ENCODE measurements at places on chromosomes 13 and 19.

DNA sequence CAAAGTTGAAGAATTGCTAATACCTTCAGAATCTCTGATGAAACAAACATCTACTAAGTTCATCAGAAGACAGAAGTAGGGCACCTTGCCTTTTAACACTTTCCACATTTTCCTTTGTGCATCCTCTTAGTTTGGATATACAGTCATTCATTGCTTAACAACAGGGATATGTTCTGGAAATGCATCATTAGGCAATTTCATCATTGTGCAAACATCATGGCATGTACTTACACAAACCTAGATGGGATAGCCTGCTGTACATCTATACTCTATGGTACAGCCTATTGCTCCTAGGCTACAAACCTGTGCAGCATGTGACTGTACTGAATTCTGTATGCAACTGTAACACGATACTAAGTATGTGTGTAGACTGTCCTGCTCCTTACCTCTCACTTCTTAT, 169.8 kb downstream of the SUCLA2 start:
- no peak for DNase-seq

- no peak for DNase-seq
Measured at GRCh38 chr19:7921302-7921966, 1.3 kb downstream of the SNAPC2 start.

GRCh38 chr19:4566402-4567051, 7.0 kb upstream of the SEMA6B start:
- DNase-seq: no peak

DNA sequence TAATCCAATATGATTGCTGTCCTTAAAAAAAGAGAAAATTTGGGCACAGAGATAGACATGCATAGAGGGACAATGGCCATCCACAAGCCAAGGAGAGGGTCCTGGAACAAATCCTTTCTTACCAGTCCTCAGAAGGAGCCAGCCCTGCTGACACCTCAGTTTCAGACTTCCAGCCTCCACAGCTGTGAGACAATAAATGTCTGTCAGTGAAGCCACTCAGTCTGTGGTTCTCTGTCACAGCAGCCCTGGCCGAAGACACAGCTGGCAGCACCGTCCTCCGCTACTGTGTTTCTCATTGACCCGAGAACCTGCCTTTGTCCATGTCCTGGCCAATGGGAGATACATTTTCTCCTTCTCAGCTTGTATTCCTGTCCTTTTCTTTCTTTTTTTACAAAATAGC, 207.9 kb downstream of the TM9SF2 start:
- no peak for DNase-seq

GRCh38 chr13:74865656-74866055, 616.3 kb downstream of the TBC1D4 start:
- DNase-seq: no peak

DNA sequence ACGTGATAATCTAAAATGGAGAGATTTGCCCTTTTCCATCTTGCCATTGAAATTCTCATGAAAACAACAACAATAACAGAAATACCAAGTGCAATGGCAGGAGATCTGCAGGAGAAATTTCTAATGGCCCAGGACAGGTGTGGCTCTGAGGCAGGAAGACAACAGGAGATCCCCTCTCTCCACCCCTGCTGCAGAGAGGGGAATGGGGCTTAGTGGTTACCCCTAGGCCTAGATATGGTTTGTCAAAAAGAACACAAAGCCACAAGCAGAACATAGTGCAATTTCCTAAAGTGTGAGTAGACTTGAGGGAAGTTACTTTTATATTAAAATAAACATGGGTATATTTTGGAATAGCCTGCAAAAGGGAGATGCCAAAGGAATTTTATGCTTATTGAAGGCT, 369.5 kb downstream of the KCNRG start:
- DNase-seq: no peak

GRCh38 chr19:46926170-46927071, 65.6 kb downstream of the ARHGAP35 start:
- DNase-seq: no peak

DNA sequence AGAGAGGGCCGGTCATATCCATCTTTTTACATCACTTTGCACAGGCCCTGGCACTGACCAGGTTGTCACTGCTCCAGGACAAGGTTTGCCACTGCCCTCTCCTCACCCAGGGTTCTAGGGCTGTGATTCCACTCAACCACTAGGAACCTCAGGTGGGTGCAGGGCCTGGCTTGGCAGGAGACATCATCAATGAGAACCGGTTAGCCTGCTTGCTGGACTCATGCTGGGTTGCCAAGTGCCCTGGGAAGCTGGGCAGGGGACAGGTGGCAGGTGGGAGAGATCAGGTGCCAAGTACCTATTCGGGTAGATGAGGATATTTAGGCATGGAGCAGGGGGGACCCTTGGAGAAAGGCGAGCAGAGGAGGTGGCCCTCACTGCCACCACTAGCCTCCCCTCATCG, 4.2 kb upstream of the CERS4 start:
- DNase-seq: peak; percentile 86

DNA sequence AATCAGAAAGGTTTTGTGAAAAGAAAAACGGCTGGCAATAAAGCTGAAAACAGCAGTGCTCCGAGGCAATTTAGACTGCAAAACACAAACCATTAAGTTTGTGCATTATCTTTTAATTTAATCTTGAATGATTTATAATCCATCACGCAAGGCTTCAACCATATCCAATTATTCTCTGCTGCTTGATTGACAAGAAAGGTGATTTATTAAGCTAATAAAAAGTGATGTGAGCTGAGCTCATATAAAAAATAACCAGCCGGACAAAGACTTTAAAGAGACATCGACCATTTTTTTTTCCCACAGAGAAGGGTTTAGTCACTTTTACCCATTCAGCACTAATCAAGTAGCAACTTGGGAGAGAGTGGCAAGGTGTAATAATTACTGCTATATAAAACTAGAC, 33.6 kb downstream of the TSHZ3 start:
- no peak for DNase-seq

DNA sequence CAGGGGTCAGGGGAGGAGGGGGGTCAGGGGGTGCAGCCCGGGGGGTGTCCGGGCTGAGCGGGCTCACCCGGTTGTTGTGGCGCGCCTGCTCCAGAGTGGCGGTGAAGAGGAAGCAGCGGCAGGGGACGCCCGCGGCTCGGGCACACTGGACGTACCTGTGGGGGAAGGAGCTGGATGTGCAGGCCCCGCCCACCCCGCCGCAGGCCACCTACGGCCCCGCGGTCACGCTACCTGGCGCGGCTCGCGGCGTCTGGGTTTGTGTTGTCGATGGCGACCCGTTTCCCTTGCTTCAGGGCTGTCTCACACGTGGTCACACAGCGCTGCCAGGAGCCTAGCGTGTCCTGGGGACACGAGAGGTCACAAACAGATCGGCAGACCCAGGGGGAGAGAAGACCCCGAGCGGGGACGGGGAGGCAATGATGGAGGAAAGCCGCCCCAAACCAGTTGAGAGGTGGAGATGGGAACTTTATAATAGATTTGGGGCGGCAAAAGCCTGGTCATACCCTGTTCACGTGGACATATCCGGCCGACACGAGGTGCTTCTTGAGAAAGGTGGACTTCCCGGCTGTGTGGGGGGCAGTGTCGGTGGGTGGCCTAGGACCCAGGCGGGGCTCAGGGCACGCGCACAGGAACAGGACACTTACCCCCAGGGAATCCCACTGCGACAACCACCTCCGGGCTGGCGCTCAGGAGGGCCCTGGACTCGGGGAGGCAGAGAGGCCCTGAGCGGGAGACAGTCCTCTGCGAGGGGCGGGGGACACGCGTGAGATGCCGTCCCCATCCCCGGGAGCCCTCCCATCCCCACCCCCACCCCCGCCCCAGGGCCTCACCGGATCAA, 5.6 kb downstream of the PNKP start:
- DNase-seq: no peak

- DNase-seq: no peak
Measured at GRCh38 chr13:36979361-36980050, 19.6 kb downstream of the ALG5 start.

DNA sequence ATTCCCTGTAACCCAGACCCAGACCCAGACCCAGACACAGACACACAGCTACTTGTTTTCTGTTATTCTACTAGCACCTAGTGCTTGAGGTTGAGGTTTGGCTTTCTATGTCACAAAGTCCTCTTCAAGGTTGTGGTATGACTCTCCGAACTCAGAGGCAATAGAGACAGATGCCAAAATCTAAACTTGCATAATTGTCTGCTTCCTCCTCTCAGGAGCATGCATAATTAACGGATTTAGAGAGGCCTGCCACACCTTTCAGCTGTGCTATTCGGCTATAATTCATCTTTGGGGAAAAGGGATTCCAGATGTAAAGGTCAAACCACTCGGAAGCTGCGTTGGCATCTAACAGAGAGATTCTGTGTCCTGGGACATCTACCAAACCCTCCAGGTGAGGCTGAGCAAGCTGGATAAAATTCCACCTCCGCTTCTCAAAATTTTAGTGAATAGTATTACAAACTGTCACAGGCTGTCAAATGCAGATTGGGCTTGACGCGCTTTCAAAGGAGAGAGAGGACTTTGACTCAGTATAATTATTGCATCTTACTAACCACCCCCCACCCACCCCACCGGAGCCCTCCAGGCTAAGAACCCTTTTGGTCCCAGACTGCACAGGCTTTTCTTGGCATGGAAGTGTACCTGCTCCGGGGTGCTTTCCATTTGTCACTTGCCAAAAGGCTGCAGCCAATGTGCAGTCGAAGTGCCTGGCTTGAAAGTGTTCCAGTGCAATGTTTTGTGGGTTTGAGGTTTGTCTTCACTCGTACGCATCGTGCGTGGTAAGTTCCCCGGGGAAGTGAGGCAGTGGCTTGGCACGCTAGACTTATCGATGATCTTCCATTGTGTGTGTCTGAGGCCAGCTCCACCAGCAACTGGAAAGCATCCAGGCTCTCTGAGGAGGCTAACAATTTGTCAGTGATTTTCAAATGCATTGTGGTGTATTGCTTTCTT, 194.1 kb downstream of the TDRD3 start:
- DNase-seq: no peak

DNA sequence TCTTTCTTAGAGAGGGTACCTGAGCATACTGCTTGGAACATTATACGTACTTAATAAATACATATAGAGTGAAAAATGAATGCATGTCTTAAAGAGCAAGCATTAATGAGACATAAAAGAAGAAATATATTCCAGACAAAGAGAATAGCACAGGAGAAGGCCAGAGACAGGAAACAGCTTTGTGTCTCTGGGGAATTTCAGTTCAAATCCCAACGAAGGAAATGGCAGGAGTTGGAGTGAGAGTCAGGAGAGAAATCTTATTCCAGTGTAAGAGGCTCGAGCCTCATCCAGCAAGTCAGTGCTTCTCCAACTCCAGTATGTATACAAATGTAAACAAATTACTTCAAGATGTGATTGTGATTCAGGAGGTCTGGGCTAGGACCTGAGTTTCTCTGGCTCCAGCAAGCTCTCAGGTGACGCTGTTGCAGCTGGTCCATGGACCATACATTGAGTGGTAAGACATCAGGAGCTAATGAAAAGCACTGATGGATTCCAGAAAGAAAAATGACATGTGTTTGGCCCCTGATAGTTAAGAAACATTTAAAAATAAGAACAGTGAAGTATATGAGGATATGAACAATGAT, 108.2 kb downstream of the RAP2A start:
- DNase-seq: no peak

DNA sequence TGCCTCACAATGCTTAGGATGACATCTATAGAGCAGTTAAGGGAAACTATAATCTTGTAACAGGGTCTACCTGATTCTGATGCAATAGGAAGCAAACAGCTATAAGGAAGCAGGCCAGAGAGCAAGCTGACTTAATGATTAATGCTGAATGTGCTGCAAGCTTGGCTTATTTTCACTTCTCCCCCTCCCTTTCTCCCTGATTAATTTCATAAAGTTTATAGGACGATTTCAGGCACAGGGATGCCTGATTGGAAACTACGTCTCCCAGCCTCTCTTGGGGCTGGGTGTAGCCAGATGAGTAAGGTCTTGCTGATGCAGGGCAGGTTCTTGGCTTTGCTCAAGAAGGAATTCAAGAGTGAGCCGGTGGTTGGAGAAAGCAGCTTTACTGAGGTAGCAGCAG, 82.8 kb upstream of the MRI1 start:
- no peak for DNase-seq

DNA sequence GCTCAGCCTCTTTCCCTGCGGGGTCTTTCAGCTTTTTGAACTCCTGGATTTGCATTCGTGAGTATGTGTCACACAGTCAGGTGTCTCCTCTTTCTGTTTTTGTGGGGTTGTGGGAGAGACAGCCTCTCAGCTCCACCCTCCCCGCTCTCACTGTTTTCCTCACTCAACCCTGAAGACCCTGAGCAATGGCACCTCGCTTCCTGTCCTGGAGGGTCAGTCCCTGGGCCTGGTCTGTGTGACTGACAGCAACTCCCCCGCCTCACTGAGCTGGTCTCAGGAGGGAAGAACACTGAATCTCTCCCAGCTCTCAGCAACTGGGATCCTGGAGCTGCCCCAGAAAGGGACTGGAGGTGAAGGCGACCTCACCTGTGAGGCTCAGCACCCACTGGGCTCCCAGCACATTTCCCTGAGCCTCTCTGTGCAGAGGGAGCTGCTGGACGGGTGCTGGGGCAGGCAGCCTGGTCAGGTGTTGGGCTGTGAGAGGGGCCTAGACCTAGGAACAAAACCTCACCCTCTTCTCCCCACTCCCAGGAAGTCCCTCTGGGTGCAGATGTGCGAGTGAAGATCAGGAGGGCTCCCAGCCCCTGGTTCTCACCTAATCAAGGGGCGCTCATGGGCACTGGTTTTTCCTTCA, 4.2 kb upstream of the SIGLEC7 start:
- DNase-seq: no peak

- DNase-seq: no peak
Measured at GRCh38 chr19:44552324-44552723, 22.8 kb upstream of the CEACAM20 start.

DNA sequence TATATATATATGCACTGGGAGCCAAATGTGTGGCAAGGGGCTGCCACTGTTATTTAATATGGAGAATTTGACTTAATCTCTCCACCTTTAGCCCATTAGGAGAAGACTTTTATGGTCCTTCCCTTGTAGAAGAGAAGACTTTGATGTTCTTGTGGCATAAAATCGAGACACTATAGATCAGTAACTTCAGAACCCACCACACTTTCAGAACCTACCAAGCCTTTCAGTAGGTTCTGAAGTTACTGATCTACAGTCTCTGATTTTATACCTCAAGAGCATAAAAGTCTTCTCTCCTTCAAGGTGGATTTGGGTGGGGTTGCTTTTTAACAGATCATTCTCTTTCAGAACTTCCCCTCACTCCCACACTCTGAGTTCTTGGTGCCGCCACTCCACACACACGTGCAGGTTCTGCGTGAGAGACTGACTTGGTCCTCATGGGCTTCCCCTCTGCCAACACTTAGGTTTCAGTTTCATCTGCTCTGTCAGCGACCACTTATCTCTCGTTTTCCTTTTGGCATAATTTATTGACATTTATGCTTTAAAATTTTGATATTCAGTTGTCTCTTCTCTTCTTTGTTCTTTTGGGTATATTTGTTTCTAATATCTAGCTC, 213.4 kb upstream of the PCDH17 start:
- no peak for DNase-seq

DNA sequence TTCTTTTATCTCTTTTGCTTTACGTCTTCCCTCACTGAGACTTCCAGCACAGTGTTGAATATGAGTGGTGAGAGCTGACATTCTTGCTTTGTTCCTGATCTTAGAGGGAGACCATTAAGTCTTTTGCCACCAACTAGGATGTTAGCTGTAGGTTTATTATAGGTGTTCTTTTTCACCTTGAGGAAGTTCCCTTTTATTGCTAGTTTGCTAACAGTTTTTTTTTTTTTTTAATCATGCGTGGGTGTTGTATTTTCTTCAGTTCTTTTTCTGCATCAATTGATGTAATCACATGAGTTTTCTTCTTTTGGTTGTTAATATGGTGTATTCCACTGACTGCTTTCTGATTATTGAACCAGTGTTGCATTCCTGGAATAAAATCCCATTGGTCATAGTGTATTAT, 21.1 kb downstream of the AP1M1 start:
- no peak for DNase-seq

All from NCI-H1417 treated with DMSO at 0.1 percent for 48 hours (cell line).